NCI-H1930 (cell line): ENCODE measurements at places on chromosomes 12 and 14.
A peak's percentile ranks its signal among the peaks of the same experiment; 100 is the strongest.

DNA sequence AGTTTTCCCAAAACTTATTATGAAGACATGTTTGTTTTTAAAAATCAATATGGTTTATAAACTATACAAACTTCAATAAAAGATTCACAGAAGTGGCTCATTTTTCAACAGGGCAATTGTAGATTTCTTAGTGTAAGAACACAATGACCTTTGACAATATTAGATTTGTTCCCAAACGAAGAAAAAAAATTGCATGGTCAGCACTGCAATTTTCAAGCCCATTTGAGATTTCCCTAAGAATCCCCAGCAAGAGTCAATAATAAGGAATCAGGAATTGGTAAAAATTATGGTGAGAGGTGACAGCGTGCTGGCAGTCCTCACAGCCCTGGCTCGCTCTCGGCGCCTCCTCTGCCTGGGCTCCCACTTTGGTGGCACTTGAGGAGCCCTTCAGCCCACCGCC lies 145.8 kb downstream of the DERA start:
- no peak for DNase-seq

GRCh38 chr14:85319998-85320630 lies 209.8 kb upstream of the FLRT2 start:
- no peak for DNase-seq

DNA sequence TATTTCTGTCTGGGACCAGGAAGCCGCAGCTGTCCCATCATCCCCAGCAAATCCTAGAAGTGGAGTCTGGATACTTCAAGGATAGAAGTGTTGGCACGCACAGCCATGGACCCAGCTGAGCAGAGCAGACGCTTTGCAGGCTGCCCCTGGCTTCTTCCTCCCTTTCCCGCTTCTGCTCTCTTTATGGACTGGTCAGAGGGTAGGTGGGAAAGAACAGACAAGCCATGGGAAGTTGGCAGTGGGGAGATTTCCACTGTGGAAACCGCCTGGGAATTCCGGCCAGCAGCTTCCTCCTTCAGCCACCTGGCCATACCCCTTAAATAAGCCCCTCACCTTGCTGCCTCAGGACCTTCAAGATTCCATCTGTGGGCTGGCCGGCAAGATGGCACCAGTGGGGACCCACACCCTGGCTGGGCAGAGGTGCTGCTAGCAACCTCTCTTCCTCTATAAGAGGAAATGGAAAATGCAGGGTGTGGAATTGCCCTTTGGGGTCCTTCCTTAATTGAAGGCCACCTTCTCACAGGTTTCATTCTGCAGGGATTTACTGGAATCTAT lies 20.6 kb downstream of the OTUB2 start:
- DNase-seq = no peak

- no peak for DNase-seq
Measured at GRCh38 chr12:662566-663292, 516 bp downstream of the NINJ2 start.

DNA sequence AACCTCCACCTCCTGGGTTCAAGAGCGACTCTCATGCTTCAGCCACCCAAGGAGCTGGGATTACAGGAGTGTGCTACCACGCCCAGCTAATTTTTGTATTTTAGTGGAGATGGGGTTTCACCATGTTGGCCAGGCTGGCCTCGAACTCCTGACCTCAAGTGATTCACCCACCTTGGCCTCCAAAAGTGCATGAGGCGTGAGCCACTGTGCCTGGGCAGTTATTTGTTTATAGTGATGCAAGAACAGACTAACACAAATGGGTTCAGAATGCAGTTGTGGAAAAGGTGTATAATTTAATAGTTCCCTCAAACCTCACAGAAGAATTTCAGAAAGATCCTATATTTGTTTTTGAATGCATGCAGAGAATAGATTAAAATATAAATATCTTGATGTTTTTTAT lies 447.1 kb downstream of the ZFP36L1 start:
- DNase-seq = no peak

GRCh38 chr12:41972196-41972595 lies 172.5 kb downstream of the GXYLT1 start:
- no peak for DNase-seq

DNA sequence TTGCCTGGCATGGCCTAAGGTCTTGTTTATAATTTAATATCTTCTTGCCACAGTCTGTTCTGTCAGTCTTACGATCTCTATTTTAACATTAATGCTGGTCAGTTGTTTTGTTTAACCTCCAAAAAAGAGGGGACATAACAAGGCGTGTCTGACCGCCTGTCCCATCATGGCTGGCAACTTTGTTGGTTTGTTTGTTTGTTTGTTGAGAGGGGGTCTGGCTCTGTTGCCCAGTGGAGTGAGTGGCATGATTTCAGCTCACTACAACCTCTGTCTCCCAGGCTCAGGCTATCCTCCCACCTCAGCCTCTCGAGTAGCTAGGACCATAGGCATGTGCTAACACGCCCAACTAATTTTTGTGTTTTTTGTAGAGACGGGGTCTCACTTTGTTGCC lies 36.1 kb upstream of the ITPR2 start:
- no peak for DNase-seq

GRCh38 chr12:73599268-73599667 lies 938.4 kb upstream of the ATXN7L3B start:
- no peak for DNase-seq

DNA sequence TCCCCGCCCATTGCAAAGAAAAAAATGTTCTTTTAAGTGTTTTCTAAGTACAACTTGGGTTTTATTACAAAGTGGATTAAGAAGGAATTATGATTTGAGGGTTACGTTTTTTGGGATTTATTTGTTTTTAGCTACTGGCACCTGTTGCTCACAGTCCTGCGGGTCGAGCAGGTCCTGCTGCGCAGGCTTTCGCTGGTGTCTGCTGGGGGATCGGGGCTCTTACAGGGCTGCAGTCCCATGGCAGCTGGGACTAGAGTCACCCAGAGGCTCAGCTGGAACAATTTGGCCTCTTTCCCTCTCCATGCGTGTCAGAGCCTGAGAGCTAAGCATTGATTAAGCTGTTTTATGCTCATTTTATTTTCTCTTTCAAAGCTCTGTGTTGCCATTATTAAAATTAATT lies 55.6 kb upstream of the DYNC1H1 start:
- no peak for DNase-seq

DNA sequence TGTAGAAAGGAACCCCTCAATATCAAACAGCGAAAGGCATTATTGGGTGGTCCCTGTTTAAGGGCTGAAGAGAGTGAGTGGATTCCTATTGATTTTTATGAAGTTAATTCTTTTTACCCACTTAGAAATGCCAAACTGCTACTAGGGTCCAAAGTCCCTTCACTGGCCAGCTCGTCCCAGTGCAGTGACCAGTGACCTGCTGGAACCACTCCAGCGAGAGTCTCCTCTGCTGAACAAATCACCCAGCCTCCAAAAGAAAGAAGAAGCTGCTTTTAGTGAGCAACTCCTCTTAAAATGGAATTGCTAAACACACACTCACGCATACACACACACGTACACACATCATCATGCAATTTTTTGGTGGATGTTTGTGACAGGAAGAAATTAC lies 198.2 kb upstream of the PLEKHG7 start:
- DNase-seq = no peak

DNA sequence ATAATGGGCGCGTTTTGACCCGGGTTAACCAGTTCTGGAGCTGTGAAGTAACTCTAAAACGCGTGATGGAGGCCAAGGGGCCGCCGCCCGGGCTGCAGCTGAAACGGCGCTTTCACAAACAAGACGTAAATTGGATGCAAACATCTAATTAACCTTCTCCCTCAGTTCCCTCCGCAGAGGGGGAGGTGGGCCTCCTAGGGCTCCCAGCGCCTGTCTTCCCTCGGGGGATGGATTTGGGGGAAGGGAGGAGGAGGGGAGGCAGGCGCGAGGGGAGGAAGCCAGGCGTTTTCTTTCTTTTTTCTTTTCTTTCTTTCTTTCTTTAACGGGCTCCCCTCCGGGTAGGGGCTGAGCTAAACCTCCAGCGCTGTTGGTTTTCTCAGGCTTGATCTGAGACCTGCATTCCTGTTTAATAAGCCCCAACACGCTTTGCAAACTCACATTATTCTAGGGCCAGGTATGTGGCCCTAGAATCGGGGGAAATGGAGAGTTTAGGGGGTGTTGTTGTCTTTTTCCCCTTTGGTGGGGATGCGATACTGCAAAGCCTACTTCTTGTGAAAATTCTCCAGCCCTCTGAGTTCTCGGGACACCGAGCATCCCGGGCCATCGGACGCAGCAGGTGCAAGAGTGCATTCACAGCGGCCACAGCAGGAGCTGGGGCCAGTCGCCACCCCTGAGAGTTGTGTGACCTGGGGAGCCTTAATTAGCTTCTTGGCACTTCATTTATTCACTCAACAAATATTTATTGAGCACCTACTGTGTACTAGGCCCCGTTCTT lies 43.6 kb upstream of the LHX5 start:
- DNase-seq = no peak

DNA sequence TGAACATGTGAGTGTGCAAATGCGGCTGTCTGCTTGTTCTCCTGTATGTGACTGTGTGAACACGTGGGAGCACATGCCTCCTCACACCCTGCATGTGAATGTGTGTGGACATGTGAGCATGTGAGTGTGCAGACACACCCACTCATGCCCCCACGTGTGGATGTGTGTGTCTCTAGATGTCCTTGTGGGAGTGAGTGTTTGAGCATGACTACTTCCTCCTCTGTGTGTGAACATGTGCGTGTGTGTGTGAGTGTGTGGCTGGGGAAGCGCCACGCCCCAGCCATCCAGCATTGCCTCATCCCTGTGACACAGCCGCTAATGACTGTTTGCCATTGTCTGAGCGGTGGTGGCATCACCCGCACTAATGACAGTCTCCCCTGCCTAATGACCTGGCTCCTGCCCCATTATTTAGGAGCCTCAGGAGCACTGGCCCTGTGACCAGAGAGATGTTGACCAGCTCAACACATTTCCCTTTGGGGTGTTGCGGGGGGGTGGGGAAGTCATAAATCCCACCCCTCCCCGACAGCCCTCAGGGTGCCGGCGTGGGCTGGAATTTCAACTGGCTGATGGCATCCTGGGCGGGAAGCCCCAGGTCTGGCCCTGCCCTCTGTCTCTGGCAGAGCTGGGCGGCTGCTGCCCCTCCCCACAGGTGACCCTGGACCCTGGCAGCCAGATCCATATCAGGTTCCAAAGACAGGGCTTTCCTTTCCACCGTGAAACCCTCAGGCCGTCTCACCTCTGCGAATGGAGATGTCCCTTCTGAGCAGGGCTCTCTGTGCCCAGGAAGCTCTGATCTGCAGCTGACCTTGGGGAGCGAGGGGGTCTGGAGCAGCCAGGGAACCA lies 11.5 kb upstream of the KRT80 start:
- DNase-seq = no peak

DNA sequence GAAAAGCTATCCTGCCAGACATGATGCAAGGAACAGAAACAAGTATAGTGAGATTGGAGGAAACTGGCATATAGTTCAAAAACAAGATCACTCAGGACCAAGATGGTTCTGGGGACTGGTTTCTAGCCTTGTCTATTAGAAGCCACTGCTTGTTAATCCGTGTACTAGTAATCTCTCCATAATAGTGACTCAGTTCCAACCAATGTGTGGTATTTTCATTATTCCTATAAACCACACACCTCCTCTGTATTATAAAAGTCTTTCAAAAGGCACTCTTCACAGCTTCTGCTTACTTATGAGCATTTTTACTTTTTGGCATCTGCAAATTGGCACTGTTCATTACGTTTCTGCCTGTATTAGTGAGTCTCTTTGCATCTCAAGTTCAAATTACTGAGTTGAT lies 140.3 kb downstream of the SLC6A15 start:
- DNase-seq = no peak

- no peak for DNase-seq
Measured at GRCh38 chr12:65673732-65674131, 150.6 kb upstream of the HMGA2 start.

GRCh38 chr12:119419381-119419780 lies 84.9 kb downstream of the CCDC60 start:
- no peak for DNase-seq

DNA sequence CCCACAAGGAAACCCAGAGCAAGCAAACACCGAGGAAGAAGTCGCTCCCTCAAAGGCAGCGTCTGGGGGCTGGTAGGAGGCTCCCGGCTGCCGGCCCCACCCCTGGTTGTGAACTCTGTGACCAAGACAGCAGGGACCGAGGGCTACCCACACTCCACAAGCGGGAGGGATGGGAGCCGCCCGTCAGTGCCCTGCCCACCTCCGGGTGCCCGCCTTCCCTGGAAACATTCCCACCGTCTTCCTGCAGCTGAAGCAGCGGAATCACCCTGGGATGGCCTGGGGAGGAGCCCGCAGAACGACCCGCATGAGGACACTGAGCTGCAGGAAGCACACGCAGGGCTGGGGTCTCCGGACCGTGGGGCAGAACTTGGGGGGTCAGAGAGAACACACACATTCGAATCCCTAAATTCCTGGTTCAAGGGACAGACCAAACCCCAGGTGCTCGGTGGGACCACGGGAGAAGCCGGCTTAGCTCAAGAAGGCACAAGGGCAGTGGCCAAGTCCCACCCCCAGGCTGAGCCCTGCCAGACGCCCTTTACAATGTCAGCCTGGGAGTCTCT lies 33.5 kb upstream of the C14orf180 start:
- DNase-seq = no peak

GRCh38 chr14:73225496-73225895 lies 11.8 kb upstream of the PAPLN start:
- DNase-seq = no peak

DNA sequence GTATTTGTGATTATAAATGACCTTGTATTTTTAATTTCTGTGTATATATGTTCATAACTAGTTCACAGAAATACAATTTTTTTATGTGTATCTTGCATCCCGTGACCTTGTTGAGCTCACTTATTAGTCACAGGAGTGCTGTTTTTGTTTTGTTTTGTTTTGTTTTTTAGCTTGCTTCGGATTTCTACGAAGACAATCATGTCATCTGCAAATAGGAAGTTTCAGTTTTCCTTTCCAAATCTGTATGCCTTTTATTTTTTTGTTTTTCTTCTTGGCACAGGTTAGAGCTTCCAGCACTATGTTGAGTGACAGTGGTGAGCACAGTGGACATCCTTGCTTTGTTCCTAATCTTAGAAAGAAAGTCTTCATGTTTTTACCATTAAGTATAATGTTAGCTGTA lies 229.2 kb upstream of the GARIN6 start:
- no peak for DNase-seq

DNA sequence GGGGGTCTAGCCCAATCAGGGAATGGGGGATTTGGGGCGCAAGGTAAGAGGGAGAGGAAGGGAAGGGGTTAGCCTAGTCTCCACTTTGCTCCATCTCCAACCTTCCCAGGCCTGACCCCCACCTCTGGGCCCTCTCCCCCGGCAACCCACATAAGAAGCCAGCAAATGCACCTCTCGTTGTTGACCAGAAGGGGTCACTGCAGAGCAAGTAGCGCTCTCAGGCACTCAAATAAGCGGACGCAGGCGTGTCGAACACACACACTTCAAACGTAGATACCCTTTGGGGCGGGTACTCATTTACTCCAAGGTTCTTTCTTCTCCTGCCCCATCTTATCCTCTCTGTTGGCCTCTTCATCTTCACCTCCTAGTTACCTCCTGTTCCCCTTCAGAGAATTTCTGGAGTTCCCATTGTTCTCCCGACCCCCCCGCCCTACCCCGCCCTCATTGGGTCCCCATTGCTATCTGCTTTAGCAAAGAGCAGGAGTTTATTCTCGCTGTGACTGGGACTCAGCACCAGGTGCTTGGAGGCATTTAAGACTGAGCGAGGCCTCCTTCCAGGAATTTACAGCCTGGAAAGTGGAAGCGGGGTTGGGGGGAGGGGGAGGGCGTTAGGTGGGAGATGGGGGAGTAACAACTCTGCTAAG lies 1.5 kb upstream of the SRRM4 start:
- peak; percentile 81 for DNase-seq

- DNase-seq = no peak
Measured at GRCh38 chr12:70074510-70074909, 168.7 kb upstream of the CNOT2 start.
